ENCODE measurements at places on chromosomes 12 and 14. TPM values are rescaled to one million over a fixed set of nuclear protein-coding genes. Genes with fewer than 3 reads are reported as not detected.

Gene KRT6C
- total RNA-seq: not detected

Gene NOXRED1
- total RNA-seq: not detected

Gene TIMELESS
- 2.0 TPM for total RNA-seq

Gene ANO4
- 0.11 TPM for total RNA-seq

Gene CCDC175
- not detected for total RNA-seq

Gene FSCB
- not detected for total RNA-seq

Gene TAS2R46
- 23.2 TPM for total RNA-seq

Gene COX6A1
- 686 TPM for total RNA-seq

Gene ATP23
- not detected for total RNA-seq

Gene PSMA6
- 96.6 TPM for total RNA-seq

Gene ERH
- 31.1 TPM for total RNA-seq

Gene TAMALIN
- 32.6 TPM for total RNA-seq

Gene PSEN1
- total RNA-seq: 15.2 TPM

Gene GNB3
- 10.4 TPM for total RNA-seq

Gene ZNF664
- 27.7 TPM for total RNA-seq

Gene SMIM41
- 7.9 TPM for total RNA-seq

All from ascending aorta (tissue), 2 donors.